ENCODE measurements at places on chromosomes 12 and 14.
A peak's percentile ranks its signal among the peaks of the same experiment; 100 is the strongest.

DNA sequence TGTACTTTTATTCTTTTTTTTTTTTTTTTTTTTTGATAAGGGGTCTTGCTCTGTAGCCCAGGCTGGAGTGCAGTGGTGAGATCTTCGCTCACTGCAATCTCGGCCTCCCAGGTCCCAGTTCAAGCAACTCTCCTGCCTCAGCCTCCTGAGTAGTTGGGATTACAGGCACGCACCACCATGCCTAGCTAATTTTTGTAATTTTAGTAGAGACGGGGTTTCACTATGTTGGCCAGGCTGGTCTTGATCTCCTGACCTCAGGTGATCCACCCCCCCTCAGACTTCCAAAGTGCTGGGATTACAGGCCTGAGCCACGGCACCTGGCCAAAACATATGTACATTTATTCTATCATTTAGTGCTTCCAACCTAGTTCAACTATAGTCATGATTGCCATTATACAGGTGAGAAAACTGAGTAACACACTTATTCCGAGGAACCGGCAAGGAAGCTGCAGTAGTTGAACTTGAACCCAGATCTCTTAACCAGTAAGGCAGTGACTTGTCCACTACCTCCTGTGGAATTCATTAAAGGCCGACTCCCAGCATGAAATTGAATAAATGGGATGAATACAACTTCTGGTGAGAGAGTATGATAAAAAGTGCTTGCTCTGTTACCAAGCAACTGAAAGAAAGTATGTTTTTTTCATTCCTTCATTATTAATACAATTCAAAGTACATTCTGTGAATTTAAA lies 755 bp upstream of the ATF7IP start:
- no peak for DNase-seq

DNA sequence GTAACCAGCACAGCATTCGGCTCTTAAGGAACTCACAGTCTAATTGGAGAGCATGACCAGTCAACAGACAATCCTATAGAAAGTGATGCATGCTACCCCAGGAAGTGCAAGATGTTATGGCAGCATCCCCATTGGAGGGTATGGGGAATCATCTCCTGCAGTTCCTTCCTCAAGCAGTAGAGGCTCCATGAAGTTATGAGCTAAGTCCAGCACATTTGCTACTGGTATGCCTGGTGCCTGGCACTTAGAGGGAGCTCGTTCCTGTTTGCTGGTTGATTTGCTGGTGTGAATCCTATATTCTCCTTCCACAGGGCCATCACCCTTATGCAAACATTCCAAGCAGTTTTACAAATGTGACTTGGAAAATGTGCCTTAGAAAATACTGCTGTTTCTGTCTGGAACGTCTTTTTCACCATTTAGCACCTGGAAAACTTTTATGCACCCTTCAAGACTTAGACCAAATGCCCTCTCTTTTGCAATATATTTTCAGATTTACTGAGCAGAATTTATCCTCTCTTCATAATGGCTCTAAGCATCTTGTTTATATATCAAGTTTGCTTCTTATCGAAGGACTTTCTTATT lies 136.1 kb upstream of the WSCD2 start:
- no peak for DNase-seq

DNA sequence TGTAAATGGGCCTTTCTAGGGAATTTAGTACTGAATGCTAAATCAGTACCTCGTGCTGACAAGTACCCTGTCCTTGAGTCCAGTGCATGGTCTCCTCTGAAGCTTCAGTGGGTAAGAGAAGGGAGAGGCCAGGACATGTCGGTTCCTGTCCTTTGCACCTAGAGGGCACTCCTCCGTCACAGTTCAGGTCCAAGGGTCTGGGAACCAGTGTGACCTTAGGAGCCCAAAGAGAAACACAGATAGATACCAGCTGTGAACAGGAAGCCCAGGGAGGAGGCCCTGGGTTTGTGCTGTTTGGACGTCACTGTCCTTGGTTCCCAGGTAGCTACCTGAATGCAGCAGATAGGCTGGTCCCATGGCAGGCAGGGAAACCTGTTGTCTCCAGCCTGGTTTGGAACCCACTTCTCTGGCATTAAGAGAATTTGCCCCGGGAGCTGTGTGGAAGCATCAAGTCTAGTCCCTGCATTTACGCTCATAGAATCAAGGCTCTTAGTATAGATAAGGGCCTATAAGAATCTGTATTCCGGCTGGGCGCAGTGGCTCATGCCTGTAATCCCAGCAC lies 3.9 kb upstream of the FGF23 start:
- DNase-seq, result no peak

GRCh38 chr14:79354336-79354735 lies 857.0 kb downstream of the DIO2 start:
- DNase-seq, result no peak

- DNase-seq, result no peak
Measured at GRCh38 chr12:49403971-49404450, 36.7 kb downstream of the SPATS2 start.

DNA sequence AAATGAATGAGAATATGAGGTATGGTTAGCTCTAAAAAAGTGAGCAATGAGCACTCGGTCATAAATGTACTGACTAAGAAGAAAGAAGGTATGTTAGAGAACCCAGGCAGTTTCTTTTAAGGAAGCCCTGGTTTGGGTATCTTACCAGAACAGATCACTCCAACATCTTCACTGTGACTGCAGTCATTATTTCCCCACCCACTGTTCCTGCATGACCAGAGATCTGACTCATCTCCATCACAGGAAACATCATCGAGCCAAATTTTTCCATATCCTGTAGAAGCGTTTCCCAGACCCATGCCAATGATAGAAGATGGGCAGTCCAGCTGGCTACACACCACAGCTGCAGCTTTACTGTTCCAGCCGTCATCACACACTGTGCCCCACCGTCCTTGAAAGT lies 48.0 kb downstream of the CD163L1 start:
- no peak for DNase-seq

- no peak for DNase-seq
Measured at GRCh38 chr14:38818555-38818954, 284.5 kb downstream of the SEC23A start.

- DNase-seq, result no peak
Measured at GRCh38 chr12:89661706-89662330, 46.8 kb downstream of the ATP2B1 start.

- no peak for DNase-seq
Measured at GRCh38 chr12:106445959-106446358, 88.4 kb downstream of the POLR3B start.

DNA sequence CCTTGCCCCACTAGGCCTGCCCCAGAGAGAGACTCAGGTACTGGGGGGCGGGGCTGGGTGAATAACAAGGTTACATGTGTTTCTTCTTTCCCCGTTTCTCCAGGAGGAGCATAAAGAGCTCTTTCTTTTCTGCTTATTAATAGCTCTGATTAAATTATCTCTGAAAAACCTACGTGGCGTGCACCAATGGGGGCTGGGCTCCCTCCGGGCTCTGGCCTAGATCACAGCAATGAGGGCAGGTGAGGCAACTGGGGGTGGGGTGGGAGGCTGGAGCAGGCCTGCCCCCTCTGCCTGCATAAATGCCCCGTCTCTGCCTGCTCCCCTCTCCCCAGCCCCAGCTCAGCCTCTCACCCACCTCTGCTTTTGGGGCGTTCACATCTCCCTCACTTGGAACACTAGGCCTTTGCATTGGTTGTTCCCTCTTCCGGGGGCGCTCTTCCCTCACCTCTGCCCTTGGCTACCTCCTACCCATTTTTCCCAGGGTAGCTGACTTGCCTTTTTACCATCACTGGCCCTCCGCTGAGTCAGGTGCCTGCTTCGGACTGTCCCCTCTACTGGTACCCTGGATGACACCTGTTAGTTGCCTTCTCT lies 4.1 kb upstream of the FAM222A start:
- DNase-seq, result no peak

DNA sequence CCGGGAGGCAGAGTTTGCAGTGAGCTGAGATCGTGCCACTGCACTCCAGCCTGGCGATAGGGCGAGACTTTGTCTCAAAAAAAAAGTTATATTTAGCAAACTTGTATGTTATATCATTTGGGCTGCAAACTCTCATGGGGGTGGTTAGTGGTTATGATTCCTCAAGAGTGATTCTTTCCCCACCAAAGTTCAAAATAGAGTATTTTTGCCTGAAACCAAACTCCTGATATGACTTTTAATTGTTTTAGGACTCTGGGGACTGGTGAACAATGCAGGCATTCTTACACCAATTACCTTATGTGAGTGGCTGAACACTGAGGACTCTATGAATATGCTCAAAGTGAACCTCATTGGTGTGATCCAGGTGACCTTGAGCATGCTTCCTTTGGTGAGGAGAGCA lies 18.6 kb downstream of the HSD17B6 start:
- DNase-seq, result no peak

DNA sequence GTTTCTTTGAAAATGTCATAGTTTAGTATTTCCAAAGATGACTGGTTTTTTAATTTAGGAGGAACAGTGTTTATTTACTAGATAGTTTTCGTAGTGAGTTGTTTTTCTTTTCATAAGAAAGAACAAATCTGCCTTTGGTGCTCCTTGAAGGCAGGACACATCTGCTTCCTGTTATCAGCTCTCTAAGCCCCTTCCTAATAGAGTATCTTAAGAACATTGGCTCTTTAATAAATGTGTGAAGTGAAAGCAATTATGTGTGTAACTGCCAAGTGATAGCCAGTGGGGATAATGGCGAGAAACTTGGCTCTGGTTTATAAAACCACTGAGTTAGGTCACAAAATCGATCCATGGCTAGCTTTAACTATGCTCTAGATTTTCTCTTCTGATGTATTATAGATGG lies 23.5 kb upstream of the PPFIBP1 start:
- no peak for DNase-seq

GRCh38 chr12:56804169-56804568 lies 41.0 kb downstream of the HSD17B6 start:
- no peak for DNase-seq

DNA sequence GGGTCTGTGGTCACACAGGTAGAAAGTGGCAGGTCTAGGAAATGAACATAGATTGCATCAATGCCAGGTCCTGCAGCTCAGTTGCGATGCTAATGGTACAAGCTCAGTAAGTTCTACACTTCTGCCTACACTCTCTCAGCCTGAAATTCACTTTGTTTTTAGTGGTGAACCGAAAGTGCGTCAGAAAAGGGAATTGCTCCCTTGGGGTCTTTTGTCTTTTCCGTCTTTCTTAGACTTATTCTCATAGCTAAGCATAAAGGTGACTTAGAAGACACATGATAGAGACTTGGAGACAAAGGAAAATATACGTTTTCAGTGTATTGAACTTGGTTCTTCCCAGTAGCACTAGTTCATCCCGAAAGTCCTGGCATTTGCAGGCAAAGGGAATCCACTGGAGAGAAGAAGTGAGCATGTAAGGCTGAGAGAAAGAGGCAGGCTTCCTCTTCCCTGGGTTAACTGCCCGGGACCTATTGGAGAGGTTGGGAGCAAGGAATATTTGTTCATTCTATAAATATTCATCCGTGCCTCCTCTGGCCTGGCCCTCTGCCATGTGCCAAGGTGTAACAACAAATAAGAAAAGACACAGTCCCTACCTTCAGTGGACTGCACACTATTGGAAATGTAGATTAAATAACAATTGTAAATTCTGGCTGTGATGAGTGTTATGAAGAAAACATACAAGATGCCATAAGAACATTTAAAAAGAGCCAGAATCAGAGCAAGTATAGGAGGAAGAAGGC lies 785.8 kb downstream of the MED13L start:
- DNase-seq, result no peak

DNA sequence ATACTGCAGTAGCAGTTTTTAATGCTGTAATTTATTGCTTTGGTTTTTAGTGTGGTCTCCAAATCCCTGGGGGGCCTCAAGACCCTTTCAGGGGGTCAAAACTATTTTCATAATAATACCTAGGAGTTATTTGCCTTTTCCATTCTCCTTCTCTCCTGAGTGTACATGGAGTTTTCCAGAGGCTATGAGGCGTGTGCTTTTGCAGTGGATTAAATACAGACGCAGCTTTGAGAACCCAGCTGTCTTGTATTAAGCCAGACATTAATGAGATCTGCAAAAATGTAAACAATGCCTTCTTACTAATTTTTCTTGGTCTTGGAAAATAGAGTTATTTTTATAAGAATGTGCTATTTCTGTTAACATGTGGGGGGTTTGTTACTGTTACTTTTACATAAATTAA lies 68.6 kb downstream of the SLC25A47 start:
- peak; percentile 84 for DNase-seq

DNA sequence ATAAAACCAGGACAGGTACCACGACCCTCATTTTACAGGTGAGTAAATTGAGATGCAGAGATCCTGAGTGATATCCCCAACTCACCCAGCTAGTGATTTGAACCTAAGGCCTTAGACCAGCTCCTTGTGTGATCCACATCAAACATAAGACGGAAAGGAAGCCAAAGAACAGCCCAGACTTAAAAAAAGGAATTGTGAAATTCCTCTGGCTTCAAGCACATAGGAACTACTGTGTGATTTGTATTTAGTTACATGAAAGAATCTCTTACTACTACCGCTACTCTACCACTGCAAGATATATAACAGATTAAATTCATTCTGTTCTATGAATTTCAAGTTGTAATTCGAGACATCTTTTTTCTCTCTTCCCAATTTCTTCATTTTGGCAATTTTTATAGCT lies 10.5 kb downstream of the E2F7 start:
- DNase-seq, result no peak

DNA sequence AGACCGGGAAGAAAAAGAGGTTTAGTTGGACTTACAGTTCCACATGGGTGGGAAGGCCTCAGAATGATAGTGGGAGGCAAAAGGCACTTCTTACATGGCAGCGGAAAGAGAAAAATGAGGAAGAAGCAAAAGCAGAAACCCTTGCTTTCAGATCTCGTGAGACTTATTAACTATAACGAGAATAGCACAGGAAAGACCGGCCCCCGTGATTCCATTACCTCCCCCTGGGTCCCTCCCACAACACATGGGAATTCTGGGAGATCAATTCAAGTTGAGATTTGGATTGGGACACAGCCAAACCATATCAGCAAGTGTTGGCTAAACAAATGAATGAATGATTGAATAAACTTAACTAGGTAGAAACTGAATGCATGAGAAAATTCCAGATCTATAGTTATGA lies 85.3 kb upstream of the PARP11 start:
- no peak for DNase-seq

- no peak for DNase-seq
Measured at GRCh38 chr12:47804171-47804570, 15.5 kb downstream of the HDAC7 start.

GRCh38 chr14:92787554-92787953 lies 6.6 kb upstream of the GOLGA5 start:
- no peak for DNase-seq

DNA sequence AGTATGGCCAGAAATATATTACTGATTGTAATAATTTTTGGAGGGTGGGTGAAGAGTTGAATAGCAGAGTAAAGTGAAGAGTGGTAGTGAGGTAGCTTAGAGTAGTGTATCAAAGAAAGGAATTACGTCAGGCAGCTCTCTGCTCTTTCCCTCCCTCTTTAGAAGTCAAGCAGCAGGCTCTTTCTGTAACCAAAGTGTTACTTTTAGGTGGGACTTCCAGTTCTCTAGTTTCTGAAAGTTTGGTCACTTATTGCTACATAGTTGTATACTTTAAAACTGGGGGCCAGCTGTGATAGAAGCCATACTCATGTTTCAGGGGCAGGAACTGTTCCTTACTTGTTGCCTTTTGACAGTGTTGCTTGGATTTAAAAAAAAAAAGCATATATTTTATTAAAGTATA lies 30.6 kb downstream of the ATF7IP start:
- DNase-seq, result no peak

All from fibroblast of skin of left biceps (primary cell).